Prostate gland (tissue), 2 donors: ENCODE measurements at places on chromosomes 5 and 9. TPM values are rescaled to one million over a fixed set of nuclear protein-coding genes. Genes with fewer than 3 reads are reported as not detected.

DNA sequence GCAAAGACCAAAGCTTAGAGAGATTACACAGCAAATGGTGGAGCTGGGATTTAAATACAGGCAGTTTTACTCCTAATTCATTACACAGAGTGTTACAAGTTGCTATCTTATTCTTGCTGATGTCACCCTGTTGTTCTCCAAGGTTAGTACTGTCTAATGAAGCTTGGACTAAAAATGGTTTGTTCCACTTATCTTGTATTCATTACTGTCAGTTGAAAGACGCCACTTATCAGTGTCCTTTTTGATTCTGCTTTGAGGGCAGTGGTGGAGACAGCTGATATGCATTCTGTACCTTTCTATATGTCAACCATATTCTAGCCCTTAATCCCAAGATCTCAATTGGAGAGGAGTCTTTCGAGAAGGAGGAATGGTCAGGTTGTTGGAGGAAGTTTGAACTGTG lies 14.0 kb upstream of the DENND4C start:
- no peaks in the 10 kb centered on the region for H3K4me1 ChIP-seq
- H3K36me3 ChIP-seq = no peaks in the 10 kb centered on the region
- no peak overlapping the region for H3K4me3 ChIP-seq
- H3K27ac ChIP-seq = no peak overlapping the region
- no peak for DNase-seq

DNA sequence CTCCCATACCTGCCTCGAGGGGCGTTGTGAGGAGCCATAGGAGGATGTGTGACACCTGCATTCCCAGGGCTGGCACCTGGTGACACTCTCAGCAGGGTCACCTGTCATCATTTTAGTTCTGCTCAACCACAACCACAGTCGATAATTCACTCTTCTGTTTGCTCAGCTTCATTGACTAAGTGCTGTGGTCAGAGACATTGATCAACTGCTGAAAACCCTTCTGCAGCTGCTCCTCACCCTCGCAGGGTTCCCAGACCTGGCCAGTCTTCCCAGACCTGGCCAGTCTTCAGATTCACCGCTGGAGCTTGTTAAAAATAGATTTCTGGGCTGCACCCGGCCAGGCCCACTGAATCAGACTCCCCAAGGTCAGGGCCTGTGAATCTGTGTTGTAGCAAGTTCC lies 92.8 kb downstream of the MVB12B start:
- H3K4me1 ChIP-seq = no peaks in the 10 kb centered on the region
- no peak overlapping the region for H3K4me3 ChIP-seq
- no peaks in the 10 kb centered on the region for H3K27me3 ChIP-seq

PIP5K1B gene
- total RNA-seq = 1.6 TPM

- DNase-seq = no peak
- H3K36me3 ChIP-seq = no peaks in the 10 kb centered on the region
- peak overlapping the region; percentile 96 for H3K27ac ChIP-seq
- no peaks in the 10 kb centered on the region for H3K27me3 ChIP-seq
- H3K4me1 ChIP-seq = peaks cover 3% of the 10 kb centered on the region
These were observed 994 bp downstream of the POLE3 start for GRCh38 chr9:113409481-113409880.

DNA sequence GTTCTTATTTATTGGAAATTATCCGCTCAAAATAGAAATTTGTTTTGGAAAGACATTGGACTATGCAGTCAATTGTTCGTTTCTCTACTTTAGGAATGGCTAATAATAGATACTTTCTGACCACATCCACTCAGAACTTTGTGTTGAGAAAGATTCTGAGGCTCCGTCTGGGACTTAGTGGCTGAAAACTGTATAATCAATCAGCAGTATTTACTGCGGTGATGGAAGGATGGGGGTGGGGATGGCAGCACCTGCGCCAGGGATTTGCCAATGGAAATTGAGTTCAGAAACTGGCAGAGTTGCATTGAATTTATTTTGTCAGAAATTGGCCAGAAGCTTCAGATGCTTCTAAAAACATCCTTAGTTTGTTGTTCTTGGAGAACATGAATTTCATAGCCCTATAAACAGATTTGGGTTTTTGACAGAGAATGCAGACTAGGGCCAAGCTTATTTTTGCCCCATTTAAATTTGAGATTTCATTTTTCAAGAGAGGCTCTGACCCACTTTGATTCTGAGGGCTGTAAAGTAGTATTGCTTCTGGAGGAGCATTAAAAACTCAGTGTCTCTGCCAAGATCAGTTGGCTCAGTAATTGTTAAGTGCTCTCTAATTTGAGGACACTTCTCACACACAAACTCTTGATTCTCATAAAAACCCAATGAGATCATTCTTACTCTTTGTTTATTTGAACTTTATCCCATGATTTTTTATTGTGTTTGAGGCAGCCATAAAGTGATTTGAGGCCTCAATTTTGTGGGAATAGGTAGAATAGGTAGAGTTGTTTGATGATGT lies 215.1 kb downstream of the CD180 start:
- no peak overlapping the region for H3K27ac ChIP-seq
- no peak for DNase-seq
- H3K4me1 ChIP-seq = peaks cover 2% of the 10 kb centered on the region

- no peaks in the 10 kb centered on the region for H3K4me1 ChIP-seq
- DNase-seq = no peak
- no peaks in the 10 kb centered on the region for H3K27me3 ChIP-seq
- H3K4me3 ChIP-seq = no peak overlapping the region
- H3K27ac ChIP-seq = no peak overlapping the region
- no peaks in the 10 kb centered on the region for H3K36me3 ChIP-seq
These were observed 231.7 kb downstream of the SYK start for GRCh38 chr9:91033270-91033669.

F2RL1 gene
- total RNA-seq = 7.8 TPM

DNA sequence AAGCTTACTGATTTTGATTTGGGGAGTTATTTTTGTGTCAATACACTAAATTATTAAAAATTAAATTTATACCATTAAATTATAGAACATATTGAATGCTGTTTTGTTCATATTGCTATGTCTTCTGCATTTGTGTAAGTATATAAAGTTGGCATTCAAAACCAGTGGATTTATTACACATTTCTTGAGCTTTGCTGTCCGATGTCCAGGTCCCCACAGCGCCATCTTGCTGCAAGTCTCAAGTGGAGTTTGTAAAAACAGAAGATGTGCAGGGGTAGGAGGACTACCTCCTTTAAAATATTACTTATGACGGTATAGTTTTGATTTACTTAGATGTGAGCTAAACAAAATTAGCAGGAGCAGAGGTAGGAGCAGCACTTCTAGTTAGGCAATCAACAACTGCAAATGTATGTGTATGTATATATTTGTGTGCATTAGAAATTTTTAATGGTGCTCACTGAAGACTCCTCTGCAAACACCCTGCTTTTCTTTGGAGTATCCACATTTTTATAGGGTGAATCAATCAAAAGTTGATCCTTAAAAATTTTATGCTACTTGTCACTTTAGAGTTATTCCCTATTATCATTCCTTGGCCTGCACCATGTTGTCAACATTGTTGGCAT lies 37.4 kb downstream of the CPEB4 start:
- H3K27me3 ChIP-seq = no peaks in the 10 kb centered on the region
- H3K27ac ChIP-seq = no peak overlapping the region
- H3K4me3 ChIP-seq = no peak overlapping the region
- H3K4me1 ChIP-seq = peaks cover 12% of the 10 kb centered on the region
- no peak for DNase-seq

DCTN3 gene
- 112 TPM for total RNA-seq

IFNK gene
- total RNA-seq = not detected

GRCh38 chr9:103169798-103170197 lies 174.7 kb downstream of the CYLC2 start:
- no peak overlapping the region for H3K27ac ChIP-seq
- no peaks in the 10 kb centered on the region for H3K4me1 ChIP-seq
- no peak for DNase-seq
- no peaks in the 10 kb centered on the region for H3K27me3 ChIP-seq
- H3K36me3 ChIP-seq = no peaks in the 10 kb centered on the region
- H3K4me3 ChIP-seq = no peak overlapping the region

GRCh38 chr9:123614306-123615263 lies 258.6 kb downstream of the CRB2 start:
- H3K4me1 ChIP-seq = no peaks in the 10 kb centered on the region
- H3K36me3 ChIP-seq = no peaks in the 10 kb centered on the region
- no peaks in the 10 kb centered on the region for H3K27me3 ChIP-seq
- no peak overlapping the region for H3K27ac ChIP-seq

- DNase-seq = no peak
- H3K27me3 ChIP-seq = no peaks in the 10 kb centered on the region
- H3K27ac ChIP-seq = no peak overlapping the region
- H3K36me3 ChIP-seq = no peaks in the 10 kb centered on the region
These were observed 479.1 kb downstream of the CCDC171 start for GRCh38 chr9:16031971-16032370.

GRCh38 chr5:155307229-155307628 lies 293.7 kb downstream of the KIF4B start:
- H3K4me1 ChIP-seq = no peaks in the 10 kb centered on the region
- no peak for DNase-seq
- H3K36me3 ChIP-seq = no peaks in the 10 kb centered on the region
- no peak overlapping the region for H3K4me3 ChIP-seq
- no peaks in the 10 kb centered on the region for H3K27me3 ChIP-seq

LCN6 gene
- total RNA-seq = 7.8 TPM
